ENCODE measurements at places on chromosomes 6 and 20.

GRCh38 chr6:70956451-70957283 is at the start of gene B3GAT2:
Gene B3GAT2 (minus strand): TSS chr6:70957060. CDS start chr6:70956429, 631 bp downstream.
- peak; percentile 21 for DNase-seq

DNA sequence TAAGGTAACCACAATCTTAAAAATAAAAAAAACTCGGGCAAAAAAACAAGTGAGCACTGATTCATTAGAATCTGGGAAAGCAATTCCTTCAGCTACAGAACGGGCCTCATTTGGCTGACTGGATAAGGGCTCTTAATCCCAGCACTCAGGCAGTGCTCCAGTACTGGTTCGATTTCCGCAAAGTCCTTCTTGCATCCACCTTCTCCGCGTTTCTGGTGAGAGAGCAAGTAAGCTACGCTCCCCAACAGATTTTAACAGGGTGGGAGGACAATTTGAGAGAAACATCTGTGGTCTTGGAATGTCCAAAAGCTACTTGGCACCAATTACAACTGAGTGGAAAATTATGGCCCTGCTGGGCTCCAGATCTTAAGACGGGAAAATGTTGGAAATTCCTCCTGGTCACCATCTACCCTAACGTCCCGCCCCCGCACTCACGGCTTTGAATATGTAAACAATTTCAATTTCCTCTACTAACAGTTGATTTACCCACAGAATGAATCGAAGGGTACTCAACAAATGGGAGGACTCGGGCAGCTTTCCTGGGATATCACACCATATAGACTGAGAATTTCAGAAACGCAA is 18.1 kb upstream of the ZSCAN9 start:
- DNase-seq: peak; percentile 9

- no peak for DNase-seq
Measured at GRCh38 chr6:22141241-22141745, 155.5 kb downstream of the PRL start.

GRCh38 chr20:20304942-20305341 is 63.0 kb upstream of the INSM1 start:
- DNase-seq: no peak

DNA sequence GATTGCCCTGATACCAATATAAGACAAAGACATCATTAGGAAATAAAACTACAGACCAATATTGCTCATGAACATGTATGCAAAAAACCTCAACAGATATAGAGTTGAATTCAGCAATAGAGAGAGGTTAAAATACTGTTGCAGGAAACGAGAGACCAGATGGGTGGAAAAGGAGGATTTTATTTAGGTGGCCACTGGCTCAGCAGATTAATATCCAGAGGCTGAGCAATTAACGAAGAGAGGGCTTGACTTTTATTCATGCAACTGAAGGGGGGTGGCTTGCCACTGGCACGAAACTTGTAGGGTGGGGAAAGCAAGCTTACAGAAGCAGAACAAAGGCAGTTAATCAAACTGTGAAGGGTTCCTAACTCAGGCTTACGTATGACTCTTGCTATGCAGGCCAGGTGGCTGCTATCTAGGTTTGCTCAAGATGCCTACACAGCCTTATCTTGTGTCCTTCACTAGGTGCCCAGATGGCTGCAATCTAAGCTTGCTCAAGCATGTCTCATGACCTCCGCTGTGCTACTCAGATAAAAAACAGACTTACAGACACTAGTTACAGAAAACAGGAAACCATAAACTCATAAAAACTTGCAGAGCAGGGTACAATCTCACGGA is 126.4 kb downstream of the MMUT start:
- DNase-seq: peak; percentile 88

DNA sequence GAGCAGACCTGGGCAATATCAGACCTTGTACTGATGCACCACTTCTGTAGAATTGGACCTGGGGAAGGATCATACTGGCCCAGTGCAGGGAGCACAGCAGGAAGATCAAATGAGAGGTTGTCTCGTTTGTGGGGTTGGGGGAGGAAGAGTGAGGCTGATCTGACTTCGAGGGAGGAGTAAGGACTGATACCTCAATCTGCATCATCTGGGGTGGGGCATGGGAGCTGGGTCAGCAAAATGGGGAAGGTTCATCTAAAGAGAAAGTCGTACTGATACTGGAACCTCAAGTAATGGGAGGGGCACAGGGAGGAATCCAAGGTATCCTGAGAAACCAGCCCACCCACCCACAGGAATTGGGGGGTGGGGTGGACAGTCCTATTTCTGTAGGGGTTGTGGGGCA is 3.7 kb downstream of the RNF39 start:
- no peak for DNase-seq

GRCh38 chr20:58891086-58891717 is 38.7 kb downstream of the GNAS start:
- peak; percentile 64 for DNase-seq

DNA sequence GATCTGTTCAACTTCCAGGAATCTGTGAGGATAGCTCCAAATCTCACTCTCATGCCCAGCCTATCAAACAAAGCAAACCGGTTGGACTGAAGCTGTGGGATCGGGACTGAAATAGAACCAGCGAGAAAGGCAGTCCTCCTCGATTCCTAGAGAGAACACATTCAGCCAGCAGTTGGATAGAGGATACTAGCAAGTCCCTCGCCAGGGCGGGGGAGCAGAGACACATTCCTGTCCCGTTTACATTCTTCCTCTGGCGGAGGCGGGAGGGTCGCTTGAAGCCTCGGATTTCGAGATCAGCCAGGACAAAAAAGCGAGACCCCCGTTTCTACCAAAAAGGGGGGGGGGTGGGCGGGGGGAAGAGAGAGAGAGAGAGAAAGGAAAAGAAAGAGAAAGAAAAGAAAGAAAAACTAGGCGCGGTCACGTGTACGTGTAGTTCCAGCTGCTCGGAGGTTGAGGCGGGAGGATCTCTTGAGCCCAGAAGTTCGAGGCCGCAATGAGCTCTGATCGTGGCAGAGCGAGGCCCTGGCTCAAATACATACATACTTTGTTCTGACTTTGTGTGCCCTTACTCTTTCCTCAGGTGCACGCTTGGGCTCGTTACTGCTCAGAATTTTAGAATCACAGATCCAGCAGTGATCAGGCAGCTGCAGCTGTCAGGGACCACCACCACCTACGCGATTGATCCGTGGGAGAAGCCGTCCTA is 19.5 kb downstream of the ZNF311 start:
- peak; percentile 98 for DNase-seq

- no peak for DNase-seq
Measured at GRCh38 chr6:11729076-11729475, 49.5 kb downstream of the ADTRP start.

- DNase-seq: no peak
Measured at GRCh38 chr6:43187821-43188220, 5.8 kb downstream of the CUL9 start.

DNA sequence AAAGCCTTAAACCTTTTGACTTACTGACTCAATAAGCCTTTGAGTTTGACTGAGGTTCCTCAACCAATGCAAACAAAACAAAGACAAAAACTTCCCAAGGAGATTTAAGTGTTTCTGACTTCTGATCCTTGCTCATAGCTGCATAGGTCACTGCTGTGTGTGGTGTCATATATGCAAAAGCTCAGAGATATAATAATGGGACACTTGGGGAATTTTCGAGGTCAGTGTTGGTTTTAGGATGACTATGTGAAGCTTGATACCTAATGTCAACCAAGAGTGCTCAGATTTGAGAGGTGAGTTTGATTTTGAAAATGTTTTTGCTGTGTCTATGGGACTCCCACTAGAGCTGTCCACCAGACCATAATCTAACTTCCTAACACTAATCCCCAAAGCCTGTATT is 26.2 kb downstream of the ZKSCAN8 start:
- DNase-seq: no peak

DNA sequence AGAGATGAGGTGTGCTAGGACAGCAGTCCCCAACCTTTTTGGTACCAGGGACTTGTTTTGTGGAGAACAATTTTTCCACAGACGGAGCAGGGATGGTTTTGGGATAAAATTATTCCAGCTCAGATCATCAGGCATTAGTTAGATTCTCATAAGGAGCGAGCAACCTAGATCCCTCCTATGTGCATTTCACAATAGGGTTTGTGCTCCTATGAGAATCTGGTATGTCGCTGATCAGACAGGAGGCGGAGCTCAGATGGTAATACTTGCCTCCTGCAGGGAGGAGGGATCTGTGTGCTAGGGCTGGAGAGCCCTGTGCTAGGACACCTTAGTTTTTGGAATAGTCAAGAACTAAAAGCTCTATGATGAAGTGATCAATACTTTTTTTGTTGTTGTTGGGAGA is 2.5 kb downstream of the SMIM13 start:
- peak; percentile 70 for DNase-seq

DNA sequence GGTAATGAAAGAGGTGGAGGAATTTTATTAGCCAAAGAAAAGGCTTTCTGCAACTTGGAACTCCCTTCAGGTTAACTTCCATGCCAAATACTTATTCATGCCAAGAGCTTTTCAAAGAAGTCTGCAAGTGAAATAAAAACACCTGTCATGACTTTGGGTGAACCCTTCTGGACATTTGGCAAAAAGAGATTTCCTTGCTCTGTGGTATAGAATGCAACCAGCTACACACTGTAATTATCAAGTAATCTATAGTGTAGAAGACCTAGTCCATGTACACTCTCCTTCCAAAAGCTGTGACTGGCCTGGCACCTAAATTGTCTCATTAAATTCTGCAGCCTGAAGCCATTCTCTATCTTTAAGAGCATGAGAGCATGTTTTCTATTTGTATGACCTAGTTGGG is 232.3 kb downstream of the COL12A1 start:
- no peak for DNase-seq

DNA sequence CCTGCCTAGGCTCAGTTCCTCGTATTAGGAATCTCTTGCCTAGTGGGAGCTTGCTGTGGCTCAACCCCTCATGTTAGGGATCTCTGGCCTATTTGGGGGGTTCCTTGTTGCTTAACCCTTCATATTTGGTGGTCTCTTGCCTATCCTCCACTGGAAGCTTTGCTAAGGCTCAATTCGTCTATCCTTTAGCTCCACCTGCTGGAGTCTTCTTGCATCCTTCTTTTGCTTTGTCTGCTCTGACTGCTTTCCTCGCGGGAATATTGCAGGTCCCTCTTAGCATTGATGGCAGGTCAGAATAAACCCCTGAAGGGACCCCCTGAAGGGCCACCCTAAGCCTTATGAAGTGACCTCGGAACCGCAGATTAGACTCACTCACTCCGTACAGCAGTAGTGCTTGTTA is 203.0 kb upstream of the TBX18 start:
- no peak for DNase-seq

DNA sequence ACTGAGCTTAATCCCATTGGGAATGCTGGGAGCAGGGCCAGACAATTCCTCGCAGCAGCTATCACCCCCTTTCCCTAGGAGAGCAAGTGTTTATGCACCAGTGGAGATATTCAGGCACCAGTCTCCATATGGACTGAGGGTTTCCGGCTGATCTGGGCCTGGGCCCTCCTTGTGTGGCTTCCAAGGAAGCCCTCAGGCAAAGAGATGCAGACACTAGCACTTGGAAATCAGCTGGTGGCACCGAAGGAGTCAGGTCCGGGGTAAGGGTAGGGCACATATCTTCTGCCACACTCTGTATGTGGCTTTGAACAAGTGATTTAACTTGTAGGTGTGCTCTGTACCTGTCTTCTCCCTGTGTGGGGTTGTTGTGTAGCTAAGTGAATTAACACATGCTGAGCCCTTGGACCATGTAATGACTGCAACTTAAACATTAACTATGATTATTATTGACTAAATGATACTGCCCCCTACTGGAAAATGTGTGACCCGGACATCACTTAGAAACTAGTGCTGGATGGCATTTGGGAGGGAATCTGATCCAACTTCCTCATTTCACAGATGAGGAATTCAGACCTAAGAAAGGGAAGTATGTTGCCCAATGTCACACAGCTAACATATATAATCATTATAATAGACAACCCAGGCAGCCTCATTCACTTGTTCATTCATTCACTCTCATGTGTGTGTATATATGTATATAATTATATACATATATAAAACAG is 19.3 kb upstream of the WFDC2 start:
- peak; percentile 30 for DNase-seq

DNA sequence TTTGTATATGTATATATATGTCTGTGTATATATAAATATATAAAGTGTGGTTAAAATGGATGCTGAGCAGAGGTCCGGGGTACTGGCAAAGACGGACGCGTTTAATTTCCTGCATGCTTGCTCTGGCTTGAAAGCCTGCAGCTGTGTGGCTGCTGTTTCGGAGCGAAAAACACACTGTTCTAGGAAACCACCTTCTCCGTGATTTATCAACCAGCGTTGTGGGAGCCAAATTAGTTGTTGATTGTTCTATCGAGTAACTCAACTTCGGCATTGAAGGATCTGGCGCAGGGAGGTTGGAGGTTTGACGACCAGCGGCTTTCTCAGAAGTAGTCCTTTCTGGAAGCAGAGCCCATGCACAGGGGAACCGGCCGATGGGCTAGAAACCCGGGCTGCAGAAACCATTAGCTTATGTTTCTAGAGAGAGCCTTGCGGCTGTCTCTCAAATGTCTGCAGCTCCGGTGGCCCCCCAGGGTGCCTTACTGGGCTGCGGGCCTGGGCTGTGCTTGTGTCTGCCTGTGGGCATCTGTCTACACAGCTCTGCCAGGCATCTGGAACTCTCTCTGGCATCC is 81.8 kb downstream of the EDN3 start:
- DNase-seq: no peak

Data from fibroblast of lung (primary cell).